ENCODE measurements at places on chromosomes 2 and 18.

DNA sequence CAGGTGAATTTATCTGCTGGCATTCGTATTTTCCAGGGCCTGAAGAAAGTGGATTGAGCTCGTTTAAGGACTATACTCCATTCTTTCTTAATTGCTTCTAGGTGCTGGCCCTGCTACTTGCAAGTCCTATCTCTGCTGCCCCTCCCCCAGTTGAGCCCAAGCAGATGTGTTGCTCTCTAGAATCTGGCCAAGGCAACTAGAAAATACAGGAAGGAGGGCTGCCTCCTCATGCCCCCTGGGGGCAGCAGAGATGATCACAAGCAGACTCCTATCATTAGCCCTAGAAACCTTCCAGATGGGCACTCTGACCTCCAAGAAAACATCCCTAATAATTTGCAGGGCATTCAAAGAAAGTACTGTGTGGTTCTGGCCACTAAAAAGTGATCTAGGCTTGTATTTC is 72.5 kb upstream of the CYP26B1 start:
- DNase-seq: no peak

DNA sequence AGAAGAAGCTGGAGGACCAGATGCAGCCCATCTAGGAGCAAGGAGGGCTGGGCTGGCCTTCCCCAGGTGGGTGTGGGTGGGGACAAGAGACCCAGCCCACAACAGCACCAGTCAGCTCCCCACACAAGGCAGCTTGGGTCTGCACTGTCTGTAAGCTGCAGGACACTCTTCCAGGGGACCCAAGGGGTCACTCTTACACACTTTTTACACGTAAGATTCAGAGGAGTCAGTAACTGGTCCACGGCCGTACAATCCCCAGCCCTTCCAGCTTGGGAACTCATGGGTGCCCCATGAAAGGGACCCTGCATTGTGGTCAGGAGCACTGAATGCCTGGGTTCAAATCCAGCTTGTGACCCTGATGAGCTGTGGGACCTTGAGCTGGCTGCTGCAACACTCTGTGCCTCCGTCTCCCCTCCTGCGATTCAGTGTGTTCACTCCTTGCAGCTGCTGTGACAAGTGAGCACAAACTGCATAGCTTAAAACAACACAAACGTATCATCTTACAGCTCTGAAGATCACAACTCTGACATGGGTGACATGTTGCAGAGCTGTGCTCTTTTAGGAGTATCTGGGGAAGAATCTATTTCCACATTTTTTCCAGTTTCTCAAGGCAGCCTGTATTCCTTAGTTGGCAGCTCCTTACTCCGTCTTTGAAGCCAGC is 11.1 kb upstream of the SLC66A3 start:
- no peak for DNase-seq

- DNase-seq: no peak
Observed at GRCh38 chr2:23684395-23685176, 242.3 kb downstream of the ATAD2B start.

- no peak for DNase-seq
Observed at GRCh38 chr2:180101846-180102245, 94.7 kb upstream of the CWC22 start.

GRCh38 chr2:68110102-68110501 is 47.3 kb upstream of the C1D start:
- no peak for DNase-seq

DNA sequence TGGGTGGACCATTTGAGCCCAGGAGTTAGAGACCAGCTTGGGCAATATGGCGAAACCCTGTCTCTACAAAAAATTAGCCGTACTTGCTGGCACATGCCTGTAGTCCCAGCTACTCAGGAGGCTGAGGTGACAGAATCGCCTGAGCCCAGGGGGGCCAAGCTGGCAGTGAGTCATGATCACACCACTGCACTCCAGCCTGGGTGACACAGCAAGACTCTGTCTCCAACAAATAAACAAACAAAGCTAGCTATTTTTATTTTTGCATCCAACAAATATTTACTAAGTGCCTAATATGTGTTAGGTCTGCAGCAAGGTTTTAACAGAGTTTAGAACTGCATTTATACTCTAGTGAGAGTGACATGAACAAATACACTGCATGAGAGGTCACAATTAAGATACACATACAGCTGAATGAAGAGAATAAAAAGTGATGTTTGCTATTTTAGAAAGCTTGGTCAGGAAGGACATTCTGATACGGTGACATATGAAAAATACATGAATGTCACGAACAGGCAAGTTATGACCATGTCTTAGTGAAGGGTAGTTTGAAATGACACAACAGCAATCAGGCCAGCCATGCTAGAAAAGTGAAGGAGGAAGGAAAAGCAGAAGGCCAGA is 83.2 kb upstream of the FRZB start:
- no peak for DNase-seq

DNA sequence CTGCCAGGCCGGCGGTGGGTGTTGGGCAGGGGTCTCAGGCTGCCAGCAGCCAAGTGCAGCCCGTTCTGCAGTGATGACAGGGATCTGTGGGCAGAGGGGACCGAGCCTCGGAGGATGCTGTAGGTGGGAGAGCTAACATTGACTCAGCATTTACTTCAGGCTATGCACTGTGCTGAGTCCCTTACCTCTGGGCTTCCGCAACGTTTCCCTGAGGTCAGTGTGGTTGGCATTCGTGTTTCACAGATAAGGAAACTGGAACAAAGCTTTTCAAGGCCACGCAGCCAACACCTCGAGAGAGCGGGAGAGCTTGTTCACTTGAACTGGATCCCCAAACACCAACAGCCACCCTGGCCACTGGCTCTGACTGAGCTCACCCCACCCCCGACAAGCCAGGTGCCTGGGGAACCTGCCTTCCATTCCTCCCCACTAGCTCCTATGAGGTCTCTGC is 839 bp upstream of the GPR148 start:
- no peak for DNase-seq

- DNase-seq: peak; percentile 2
Observed at GRCh38 chr2:13876491-13877037, 756.0 kb upstream of the LRATD1 start.

- no peak for DNase-seq
Observed at GRCh38 chr2:129239141-129239540, 740.3 kb upstream of the RAB6C start.

GRCh38 chr18:80231151-80231550 is 16.2 kb downstream of the PARD6G start:
- no peak for DNase-seq

DNA sequence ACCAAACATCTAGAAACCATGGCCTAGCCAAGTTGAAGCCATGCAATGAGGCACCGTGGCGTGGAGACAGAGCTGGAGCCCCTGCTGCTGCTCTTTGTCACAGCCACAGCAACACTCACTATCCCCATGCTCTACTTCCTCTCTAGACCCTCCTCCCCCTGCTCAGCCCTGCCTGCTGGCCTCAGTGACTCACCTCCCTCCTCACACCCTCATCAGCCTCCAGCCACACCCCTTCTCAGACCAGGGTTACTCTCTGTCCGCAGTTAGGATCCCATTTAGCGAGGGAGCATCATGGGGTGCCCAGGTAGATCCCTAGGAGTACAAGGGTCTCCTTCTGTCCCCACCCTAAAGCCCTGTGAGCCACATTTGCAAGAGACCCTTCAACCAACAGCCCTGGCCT is 25.4 kb upstream of the SOX11 start:
- no peak for DNase-seq

DNA sequence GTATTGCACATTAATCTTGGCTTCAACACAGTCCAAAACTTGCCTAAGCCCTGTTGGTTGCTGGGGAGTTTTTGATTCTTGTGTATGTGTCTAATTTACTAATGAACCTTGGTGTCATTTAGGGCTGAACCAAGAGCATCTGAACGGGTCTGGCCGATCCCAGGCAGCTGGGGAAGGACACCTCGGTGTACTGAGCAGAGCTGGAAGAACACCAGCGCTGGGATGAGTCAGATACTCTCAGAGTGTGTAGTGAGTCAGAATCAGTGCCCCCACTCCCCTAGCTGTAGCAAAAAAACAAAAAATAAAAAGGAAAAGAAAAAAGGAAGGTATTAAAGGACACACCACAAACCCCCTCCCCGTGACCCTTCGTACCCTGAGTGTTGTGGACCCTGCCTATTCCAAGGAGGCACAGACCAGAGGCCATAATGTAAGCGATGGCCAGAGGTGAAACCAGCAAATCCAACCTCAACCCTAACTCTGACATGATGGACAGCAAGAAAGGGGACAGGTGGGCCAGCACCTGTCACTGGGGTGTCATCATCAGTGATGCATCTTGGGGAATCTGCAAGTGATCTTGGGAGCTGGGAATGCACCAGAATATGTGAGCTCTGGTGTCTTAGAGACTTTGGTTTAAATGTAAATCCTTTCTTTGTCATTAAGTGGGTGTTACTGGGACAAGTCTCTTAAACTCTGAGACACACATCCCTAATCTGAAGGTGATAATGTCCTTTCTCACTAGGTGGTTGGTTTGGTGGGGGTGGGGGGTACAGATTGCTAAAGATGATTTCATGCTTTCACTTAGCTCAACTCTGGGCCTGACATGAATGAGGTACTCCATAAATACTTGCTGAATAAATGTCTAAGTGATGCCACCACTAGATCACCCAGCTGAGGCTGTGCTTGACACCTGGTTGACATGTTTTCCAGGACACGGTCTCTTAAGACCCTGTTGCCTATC is 34.2 kb upstream of the NCOA1 start:
- no peak for DNase-seq

DNA sequence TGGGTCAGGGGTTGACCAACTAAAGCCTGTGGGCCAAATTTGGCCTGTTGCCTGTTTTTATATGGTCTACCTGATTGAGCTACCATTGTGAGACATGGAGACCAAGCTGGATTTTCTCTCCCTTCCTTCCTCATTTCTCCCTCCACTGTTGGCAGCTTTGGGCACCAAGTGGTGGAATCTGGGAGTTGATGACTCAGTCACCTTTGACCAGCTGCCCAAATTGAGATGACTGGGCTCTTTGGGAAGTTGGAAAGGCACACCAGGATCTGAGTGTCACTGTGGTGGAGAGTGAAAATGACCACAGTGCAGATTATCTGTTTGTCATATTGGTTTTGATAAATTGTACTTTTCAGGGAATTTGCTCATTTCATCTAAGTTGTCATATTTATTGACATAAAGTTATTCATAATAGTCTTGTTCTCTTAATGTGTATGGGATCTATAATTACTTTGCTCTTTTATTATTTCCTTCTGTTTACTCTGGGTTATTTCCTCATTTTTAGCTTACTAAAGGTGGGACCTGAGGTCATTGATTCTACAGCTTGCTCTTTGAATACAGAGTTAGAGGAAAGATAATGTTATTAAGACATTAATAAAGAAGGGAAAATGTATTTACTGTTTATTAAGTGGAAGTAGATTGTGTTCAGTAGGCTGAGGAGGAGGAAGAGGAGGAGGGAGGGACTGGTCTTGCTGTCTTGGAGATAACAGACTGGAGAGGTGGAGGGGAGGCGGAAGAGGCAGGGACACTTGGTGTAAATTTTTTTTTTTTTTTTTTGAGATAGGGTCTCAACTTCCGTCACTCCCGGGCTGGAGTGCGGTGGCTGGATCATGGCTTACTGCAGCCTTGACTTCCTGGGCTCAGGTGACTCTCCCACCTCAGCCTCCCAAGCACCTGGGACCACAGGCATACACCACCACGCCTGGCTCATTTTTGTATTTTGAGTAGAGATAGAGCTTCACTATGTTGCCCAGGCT is 31.8 kb downstream of the AGFG1 start:
- no peak for DNase-seq

DNA sequence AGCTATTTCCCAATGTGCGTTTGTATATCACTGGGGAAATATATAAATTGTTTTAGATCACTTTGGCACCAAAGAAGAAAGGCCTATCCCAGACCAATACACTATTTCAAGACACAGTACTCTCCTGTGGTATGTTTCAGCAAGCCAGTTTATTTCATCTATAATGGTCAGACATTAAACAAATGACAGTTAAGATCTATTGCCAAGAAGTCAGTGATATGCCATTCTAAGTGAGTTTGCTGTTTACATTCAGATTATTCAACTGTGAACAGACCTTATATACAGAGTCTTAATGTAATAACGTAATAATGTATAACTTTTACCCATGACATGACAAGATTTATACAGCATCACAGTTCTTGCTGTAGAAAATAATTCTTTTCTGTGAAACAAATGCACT is 352.7 kb downstream of the CDH7 start:
- no peak for DNase-seq

GRCh38 chr2:27270670-27271069 is 4.6 kb upstream of the DNAJC5G start:
- DNase-seq: no peak

DNA sequence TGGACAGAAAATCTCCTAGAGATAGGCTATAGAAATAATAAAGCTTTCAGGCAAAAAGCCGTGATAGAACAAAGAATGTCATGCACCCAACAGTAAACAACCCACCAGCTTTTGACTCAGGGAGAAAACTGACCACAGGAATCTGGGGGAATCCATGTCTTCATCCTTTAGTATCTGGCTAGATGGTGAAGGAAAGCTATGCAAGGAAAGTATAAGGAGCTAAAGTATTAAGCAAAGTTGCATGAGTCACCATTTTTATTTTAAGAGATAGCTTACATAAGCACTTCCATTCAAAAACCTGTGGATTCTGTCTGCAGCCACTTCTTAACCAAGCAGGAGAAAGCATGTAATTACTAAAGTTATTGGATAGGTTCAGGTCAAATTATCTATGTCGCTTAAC is 363.8 kb downstream of the LRP1B start:
- no peak for DNase-seq

GRCh38 chr2:30206461-30207430 is 24.6 kb upstream of the LBH start:
- no peak for DNase-seq

DNA sequence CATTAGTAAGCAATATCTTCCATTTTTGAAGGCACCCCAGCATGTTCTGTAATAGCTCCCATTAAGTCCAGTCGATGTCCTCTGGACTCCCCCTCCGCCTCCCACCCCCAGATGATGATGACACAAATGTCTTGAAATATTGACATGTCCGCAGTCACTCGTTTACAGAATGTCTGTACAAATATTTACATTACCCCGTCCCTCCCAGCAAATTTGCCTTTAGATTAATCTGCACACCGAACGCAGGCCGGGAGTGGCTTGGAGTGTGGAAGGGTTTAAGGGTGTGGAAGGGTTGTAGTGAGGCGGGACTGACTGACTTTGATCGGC is 853 bp upstream of the OSBPL6 start:
- DNase-seq: no peak

DNA sequence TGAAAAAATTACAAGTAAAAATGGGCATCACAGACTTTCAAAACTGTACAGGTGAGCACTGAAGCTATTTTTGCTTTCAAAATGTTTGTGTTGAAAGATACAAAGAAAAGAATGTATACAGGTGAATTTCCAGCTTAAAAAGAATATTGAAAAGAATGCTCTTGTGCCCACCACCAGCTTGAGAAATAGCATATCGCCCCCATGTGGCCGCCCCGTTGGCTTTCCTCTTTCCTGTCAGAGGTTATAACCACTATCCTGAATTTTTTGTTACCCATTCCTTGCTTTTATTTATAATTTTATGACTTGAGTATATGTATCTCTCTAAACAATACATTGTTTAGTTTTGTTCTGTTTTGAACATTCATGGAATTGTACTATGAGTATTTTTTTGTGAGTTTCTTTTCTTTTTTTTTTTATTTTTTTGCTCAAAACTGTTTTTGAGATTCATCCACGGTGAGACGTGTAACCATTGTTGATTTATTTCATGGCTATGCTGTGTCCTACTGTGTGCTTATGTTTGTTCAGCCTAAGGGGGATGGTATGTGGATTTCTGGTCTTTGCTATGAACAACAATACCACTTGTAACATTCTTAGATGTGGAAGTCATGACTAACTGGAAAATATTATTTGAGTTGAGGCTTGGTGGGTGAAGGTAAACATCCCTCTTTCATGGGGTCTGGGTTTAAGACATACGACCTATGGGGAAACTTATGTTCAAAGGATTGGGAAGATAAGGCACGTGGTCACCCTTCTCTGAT is 11.6 kb downstream of the TRPM8 start:
- DNase-seq: no peak

GRCh38 chr2:130287656-130288026 is 55.1 kb upstream of the IMP4 start:
- no peak for DNase-seq

Data from renal cortex interstitium (tissue), 15 donors.